ENCODE measurements at places on chromosomes 6 and 20.
A peak's percentile ranks its signal among the peaks of the same experiment; 100 is the strongest.

DNA sequence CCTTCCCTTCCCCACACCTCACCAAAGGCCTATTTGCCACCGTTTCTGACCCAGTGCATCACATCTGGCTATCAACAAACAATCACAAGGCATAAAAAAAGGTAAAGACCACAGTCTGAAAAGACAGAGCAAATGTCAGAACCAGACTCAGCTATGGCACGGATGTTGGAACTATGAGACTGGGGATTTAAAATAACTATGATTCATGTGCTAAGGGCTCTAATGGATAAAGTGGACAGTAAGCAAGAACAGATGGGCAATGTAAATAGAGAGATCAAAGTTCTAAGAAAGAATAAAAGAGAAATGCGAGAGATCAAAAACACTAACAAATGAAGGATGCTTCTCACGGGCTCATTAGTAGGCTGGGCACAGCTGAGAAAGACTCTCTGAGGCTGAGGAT lies 99.5 kb downstream of the LAMP5 start:
- DNase-seq: no peak

DNA sequence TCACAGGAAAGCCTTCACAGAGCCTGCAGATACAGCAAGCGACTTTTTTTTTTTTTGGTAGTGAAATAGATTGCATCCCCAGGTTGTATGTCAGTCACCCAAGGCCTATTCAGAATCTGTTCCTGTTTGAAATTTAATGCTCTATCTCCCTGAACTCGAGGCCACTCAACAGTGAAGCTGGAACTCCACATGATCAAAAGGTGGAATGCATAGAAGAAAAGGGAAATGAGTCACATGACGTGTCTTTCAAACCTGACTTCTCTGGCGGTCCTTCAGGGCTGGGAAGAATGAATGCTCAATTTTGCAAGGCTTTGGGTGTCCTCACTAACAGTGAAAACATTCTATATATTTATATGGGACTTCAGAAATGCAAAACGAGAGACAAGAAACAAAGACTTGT lies 88.4 kb upstream of the B3GAT2 start:
- DNase-seq: no peak

- no peak for DNase-seq
Measured at GRCh38 chr6:7467007-7467897, 74.2 kb upstream of the DSP start.

DNA sequence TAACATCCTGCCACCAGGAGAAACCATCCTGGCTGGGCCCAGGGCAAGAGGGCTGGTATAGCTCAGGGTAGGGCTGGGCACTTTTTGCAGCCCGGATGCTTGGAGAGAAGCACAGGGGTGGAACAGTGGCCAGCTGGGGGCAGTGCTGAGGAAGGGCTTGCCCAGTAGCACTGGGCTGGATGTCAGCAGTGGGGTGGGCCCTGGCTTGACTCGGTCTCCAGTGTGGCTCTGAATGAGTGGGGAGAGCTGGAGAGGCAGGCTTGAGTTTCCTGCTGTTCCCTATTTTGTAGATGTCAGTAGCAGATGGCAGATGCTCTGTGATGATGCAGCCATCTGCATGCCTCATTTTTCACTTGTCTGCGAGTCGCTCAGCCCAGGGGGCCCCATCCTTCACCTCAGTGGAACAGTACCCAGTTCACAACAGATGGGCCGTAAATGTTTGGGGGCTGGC lies 56.3 kb upstream of the TULP1 start:
- no peak for DNase-seq

GRCh38 chr20:35772563-35773058 lies 796 bp downstream of the PHF20 start:
- no peak for DNase-seq

GRCh38 chr20:51661609-51662178 lies 106.5 kb downstream of the ATP9A start:
- no peak for DNase-seq

GRCh38 chr6:126102358-126102757 lies 116.0 kb downstream of the TRMT11 start:
- DNase-seq: no peak

GRCh38 chr6:32424589-32425300 lies 14.9 kb upstream of the HLA-DRA start:
- no peak for DNase-seq

DNA sequence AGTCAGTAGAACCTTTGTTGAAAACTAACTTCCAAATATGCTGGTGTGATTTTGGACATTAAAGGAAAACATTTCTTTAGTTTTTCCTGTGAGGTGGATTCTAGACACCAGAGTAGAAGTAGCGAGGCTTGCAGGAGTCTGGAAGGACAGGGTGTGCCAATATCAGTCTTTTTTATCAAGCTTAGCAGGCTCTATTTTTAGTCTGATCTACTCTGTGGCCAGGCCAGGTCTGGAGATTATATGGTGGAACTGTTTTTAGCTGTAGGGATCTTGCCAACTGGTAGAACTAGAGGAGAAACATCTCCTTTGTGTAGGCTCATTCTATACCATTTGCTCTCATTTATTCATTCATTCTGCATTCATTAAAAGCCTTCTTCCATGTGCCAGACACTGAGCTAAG lies 42.7 kb downstream of the LRP11 start:
- no peak for DNase-seq

- DNase-seq: no peak
Measured at GRCh38 chr6:157075549-157076450, 247.5 kb downstream of the TMEM242 start.

DNA sequence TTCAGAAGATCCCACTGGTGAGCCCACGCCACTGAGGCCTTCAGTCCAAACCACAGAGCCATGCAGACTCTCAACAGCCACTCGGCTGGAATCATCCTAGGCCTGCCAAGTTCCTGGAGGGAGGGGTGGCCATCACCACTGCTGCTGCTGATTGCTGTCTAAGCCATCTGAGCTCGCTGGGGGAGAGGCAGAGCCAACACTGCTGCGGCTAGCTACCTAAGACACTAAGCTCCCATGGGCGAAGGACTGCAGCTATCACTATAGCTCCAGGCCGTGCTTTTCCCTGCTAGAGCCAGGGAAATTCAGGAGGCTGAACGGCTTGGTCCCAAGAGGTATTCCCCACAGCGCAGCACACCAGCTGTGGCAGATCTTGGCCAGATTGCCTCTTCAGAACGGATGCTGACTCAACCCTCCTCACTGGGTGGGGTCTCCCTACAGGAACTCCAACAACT lies 73.6 kb downstream of the TBC1D32 start:
- no peak for DNase-seq

DNA sequence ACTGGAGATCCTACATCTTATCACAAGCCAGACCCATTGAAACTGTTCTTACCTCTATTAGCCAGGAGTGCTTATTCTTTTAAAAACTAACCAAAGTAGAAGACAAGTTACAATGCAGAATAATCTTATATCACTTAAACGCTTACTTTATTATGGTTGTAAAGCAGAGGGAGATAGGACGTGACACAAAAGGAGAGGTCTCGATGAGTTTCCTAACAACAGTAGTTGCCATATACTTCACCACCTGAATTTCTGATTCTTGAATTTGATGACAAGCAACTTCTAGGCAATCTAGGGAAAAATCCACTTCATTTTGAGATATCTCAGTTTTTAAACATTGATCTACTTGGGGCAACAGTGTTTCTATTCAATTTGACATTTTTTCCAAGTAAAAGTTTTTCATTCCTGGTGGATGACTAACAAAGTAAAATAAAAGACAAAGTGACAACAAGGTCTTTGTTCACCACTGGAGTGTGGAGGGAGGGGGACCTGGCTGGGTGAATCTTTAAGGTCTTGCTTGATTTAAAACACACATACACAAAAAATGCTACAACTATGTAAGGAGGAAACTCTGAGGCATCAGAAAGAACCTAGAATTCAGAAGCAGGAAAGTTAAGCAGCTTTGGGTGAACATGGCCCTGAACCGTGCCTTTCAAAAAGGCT lies 110.9 kb downstream of the SMLR1 start:
- no peak for DNase-seq

GRCh38 chr20:16917636-16918035 lies 169.5 kb downstream of the OTOR start:
- DNase-seq: no peak

DNA sequence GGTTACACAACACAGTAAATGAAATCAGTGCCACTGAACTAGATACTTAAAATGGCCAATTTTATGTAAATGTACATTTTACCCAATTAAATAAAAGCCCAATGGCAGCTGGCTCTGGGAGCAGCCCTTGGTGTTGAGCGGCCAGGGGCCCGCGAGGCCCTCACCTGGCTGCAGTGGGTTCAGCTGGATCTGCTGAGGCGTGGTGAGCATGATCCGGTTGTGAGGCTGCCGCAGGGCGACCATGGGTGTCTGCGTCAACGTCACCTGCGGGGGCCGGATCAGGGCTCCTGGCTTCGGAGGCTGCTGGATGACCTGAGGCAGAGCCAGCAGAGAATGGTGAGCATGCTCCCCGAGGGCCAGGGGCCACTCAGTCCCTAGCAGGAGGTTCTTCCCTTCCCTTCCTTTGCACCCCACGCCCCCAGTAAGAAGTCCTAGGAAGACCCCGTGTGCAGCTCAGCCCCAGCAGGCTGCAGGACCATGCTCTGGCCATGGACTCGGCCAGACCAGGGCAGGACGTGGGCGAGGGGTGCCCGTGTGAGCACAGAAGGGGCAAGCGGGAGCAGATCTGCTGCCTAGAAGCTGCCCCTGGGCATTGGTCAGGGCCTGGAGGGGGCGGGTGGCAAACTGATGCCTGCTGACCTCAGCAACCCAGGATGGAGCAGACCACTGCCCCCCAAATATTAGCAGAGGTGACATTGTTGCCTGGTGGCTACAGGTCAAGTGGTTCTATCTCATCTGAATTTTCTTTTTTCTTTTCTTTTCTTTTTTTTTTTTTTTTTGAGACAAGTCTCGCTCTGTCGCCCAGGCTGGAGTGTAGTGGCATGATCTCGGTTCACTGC lies 61.9 kb downstream of the TAF4 start:
- DNase-seq: no peak

- DNase-seq: peak; percentile 17
Measured at GRCh38 chr6:7051780-7052442, 55.9 kb upstream of the RREB1 start.

- no peak for DNase-seq
Measured at GRCh38 chr20:63365601-63366389, 4.6 kb upstream of the CHRNA4 start.

DNA sequence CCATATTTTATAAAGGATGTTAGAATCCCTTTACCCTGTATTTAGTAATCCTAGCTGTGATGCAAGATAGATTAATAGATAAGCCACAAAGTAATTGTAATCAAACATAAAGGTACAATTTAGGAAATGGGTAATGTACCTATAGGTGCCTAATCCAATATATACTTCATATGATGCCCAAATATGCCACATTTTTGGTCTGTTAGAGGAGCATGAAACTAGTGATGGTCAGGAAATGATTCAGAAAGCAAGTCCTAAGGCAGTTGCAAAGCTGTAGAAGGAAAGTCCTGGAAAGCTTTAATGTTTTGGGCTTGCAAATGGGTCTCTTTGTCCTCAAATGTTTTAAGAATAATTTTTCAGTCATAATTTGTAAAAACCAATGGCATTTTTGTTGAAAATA lies 76.6 kb upstream of the PTPRK start:
- no peak for DNase-seq

DNA sequence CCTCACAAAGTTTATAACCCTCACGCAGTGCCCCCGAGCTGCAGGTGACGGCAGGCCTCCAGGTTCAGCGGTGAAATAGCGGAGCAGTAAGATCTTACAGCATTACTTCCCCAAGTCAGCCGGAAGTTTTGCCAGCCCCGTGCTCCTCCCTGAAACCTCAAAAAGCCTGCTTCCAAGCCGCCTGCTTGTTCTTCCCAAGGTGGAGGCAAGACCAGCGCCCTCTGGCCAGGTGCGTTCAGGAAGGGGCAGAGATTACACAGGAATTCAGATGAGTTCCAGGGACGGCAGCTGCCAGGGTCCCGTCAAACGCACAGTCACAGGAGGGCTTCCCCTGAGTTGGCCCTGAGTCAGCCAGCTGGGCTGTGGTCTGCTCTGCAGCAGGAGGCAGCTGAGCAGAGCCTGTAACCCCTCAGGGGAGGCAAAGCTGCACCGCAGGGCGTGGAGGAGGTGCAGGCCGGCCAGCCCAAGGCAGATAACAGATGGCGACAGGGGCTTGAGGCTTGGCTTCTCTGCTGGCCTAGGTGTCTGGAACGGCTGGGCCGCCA lies 124.1 kb upstream of the RPS6KA2 start:
- DNase-seq: no peak

DNA sequence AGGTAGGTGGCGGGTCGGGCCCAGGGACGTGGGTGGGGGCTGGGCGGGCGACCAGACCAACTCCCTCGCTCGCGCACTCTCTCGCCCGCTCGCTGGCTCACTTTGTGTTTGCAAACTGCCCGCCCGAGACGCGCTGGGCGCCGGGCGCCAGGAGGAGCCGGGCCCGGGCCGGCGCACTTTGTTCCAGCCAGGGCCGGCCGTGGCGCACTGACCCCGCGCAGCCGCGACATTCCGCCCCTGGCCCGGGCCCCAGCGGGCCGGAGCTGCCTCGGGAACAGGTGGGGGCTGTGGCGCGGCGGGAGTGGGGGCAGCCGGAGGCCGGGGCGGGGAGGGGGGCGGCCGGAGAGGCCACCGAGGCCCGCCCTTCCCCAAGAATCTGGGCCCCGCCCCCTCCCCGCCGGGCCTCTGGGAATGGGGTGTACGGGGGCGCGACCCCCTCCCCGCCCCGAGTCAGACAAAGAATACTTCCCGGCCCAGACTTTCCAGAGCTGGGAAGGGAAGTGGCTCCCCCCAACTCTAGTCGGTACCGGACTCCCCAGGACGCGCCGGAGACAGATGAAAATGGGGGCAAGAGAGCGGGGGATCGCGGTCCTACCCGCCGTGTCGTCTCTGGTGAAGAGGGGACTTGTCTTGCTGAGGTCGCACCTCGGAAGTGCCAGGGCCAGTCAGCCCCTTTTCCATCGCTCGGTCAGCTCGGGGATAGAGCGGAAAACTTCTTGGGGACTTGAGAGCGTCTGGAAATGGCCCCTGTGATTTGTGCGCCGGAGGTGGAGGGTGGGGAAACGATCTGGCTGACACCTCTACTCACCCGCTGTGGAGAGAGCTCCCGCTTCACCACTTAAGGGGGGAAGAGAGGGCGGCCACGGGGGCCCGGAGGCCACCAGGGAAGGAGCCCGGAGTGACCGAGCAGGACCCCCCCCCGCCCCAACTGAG lies 951 bp downstream of the FOXP4 start:
- no peak for DNase-seq

DNA sequence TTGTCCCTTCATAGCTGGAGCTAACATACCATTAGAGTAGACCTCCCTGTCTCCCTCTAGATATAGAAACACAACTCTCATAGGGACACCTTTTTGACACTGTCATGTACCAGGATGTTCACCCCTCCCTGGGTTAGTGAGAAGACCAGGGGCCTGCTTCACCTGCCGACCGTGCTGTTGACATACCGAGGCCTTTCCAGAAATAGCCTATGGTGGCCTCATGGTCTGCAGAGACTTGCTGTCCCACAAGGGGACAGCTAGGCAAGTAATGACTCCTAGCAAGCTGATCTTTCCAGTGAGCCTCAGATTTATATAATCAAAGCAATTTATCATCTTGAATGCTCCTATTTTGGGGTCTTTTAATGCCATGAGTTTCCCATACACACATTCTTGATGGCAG lies 15.0 kb downstream of the ZDHHC14 start:
- DNase-seq: no peak

GRCh38 chr20:3848565-3848964 lies 1.9 kb downstream of the MAVS start:
- no peak for DNase-seq
